ENCODE measurements at places on chromosomes 3 and 15. TPM values are rescaled to one million over a fixed set of nuclear protein-coding genes. Genes with fewer than 3 reads are reported as not detected.
A peak's percentile ranks its signal among the peaks of the same experiment; 100 is the strongest.

The AP4E1 gene
- total RNA-seq: 18.7 TPM

- peak; percentile 99 for DNase-seq
Measured at GRCh38 chr3:126355777-126356372, 1.3 kb downstream of the KLF15 start.

DNA sequence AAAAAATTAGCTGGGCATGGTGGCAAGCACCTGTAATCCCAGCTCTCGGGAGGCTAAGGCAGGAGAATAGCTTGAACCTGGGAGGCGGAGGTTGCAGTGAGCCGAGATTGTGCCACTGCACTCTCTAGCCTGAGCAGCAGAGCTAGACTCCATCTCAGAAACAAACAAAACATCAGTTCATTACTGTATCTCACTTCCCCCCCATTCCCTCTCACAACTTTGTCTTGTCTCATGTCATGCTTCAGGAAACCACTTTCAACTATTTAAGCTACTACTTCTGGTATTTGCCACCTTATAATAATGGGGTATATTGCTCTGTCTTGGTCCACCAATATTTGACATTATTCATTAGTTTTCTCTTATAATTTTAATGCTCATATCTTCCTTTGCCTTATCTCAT is 26.2 kb downstream of the PIK3CA start:
- DNase-seq: no peak

DNA sequence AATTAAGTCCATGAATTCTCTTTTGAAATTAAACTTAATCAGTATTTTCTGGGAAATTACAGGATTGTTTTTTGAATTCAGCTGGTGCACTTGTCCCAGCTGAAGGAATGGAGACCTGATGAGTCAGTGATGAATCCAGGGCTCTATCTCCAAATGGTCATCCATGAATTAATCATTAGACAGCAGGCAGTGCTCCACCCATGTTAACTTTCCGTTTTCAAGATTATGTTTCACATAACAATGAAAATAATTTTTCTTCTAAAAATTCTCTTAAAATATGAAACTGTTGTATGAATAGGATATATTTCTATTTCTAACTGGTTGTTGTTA is 13.9 kb upstream of the PAQR9 start:
- no peak for DNase-seq

DNA sequence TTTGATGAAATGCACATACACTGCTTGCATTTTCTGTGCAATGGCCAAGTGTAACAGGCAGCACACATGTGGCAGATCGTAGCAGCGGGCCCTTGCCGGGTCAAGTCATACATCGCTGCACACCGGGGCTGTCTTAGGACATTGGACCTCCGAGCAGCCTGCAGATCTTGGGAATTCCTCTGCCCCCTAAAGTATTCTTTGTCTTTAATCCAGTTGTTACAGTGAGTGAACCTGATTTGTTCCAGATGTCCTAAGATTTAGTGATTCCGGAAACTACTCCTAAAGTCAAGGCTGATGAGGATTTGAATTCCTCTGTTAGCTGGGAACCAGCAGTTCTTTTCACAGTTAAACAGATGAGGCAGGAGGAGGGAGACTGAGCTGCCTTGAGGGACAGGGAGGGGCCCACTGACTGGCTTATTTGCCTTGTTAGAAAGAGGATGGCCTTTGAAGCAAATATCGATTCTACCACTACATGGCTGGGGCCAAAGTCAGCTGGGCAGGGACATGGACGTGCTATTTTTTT is 190.7 kb upstream of the CTDSPL start:
- no peak for DNase-seq

DNA sequence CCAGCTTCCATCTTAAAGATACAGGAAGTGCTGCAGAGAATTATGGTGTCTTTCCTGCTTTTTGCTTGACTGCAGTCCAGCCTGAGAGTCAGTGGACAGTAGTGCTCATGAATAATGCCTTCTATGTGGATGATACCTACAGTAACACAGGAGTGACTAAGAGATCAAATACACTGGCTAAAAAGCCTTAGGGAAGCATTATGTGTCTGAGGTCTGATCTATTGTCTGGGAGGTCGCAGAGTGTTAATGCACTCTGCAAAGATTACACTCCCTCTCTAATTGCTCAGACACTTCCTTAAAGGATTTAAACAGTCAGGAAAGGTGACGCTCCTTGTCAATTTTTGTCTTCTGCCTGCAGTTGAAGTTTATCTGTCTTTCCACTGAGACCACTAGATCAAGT is 183.6 kb downstream of the MCTP2 start:
- no peak for DNase-seq
